Activated CD4-positive, alpha-beta T cell treated with anti-CD3 and anti-CD28 coated beads, Interleukin-10, Interleukin-2, amounts not matched to agents 100 ng/mL and 50 ng/mL, durations not matched to agents 16 hours and 8 hours (primary cell): ENCODE measurements at places on chromosomes 3 and 15.

- DNase-seq: no peak
Observed at GRCh38 chr3:17508180-17508752, 234.2 kb downstream of the TBC1D5 start.

- DNase-seq: no peak
Observed at GRCh38 chr15:51377038-51377786, 35.8 kb downstream of the GLDN start.

DNA sequence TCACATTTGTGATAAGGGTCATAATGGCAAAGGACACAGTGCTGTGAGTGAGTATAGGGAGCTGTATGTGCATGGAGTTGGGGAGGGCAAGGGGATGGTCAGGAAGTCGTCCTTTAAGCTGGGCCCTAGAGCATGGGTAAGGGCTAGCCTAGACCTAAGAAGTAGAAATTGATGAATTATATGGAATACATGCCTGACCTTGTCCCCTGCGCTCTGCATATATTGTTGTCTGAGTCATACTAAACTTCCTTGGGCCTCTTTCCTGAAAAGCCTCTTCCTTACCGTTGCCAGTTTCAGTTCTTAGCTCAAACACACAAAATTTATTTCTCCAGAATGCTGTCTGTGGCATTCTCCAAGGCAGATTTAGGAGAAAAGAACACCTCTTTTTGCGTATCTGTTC lies 4.6 kb downstream of the SNRK start:
- DNase-seq: peak; percentile 48

DNA sequence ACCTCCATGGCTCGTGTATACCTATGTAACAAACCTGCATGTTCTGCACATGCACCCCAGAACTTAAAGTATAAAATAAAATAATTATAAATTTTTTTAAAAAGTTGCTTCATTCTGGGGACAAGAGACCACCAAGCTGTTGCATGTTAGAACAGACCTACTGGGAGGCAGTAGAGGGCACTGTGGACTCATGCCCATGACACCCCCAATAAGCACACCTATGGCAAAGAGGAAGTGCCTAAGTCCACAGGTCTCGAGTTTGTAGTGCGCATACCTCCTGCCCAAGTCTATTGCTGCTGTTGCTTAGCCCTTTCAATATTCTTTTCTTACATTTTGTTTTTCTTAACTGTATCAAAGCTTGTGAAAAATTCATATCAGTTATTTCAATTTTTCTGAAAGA lies 267.9 kb upstream of the THBS1 start:
- peak; percentile 3 for DNase-seq

DNA sequence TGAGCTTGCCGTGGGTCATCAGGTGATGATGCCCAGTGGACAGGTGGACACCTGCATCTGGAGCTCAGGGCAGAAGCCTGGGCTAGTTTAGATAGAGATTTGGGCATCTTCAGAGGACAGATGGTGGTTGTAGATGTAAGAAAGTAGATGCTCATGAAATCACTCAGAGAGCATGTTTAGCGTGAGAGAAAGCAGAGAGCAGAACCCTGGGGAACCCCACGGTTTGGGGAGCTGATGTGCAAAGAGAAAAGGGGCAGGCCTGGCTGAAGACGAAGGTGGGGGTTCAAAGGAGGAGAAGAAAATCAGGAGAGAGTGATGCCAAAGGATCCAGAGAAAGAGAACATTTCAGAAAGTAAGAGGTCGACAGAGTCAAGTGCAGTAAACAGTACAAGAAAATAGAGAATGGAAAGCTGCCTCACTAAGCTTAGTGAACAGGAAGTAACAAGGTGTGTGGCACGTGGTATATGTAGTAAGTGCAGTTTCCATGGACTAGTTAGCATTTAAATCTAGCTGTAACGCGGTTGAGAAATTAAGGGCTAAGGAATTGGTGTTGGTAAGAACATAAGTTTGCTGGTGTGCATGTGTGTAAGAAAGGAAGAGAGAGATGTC lies 13.5 kb downstream of the TIGIT start:
- peak; percentile 58 for DNase-seq

DNA sequence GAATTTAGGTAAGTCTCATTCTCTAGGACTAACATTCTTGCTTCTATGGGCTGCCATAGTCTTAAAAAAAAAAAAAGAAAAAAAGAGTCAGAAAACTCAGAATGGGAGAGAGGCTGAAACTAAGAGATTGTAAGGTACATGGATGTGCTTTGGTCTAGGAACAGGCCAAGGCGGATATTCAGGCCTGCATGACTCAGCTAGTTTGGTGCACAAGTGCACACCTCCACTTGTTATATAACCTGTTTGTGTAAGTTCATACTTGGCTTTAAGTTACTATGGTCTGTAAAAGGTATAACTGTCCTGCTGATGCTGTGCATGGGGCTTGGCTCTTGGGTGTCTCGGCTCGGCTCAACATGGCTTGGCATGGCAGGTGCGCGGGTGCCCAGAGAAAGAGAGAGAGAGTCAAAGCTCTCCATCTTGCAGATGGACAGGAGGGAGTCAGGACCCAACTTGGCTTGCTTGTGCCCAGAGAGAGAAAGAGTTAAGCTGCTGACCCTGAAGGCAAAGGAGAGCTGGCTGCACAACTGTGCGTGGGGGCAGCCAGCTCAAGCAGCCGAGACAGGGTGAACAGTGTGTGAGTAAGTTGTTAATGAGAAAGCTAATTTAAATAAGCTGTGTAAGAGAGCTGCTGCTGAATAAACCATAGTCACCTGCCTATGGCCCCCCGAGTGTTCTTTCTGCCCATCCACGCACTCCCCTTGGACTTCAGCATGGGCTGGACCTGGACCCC lies 31.4 kb upstream of the CHRNB4 start:
- no peak for DNase-seq

- DNase-seq: peak; percentile 20
Observed at GRCh38 chr3:31562525-31562924, 29.8 kb downstream of the STT3B start.
